ENCODE measurements at places on chromosomes 7 and 10.

GRCh38 chr10:60537697-60538096, 148.0 kb upstream of the ANK3 start:
- DNase-seq = no peak

DNA sequence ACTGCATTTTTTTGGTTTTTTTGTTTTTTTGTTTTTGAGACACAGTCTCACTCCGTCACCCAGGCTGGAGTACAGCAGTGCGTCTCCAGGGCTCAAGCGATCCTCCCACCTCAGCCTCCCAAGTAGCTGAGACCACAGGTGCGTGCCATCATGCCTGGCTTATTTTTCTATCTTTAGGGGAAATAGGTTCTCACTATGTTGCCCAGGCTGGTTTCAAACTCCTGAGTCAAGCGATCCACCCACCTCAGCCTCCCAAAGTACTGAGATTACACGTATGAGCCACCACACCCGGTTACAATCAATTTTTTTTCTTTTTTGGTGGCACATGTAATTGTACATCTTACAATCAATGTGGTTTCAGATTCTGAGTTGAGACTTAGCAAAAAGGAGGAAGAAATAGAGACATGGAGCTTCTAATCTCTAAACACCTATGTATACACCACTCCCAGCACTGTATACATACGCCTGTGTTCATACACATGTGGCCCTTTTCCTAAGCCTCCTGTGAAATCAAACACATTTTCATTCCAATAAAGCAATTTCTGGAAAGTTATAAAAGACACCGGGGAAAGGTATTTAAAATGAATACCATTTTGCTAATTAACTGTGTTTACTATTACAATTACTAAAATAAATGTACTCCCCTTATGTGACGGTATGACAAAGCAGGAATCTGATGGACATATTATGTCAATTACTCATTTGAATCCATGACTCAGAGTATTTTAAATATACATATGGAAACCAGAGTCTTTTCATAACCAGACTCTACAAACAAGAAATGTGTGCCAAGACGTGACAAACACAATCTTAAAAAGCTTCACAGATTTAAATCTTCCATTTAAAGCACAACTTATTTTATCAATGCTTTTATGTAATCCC, 40.9 kb downstream of the SMURF1 start:
- no peak for DNase-seq

GRCh38 chr10:118447478-118448270, 105.5 kb upstream of the FAM204A start:
- no peak for DNase-seq

DNA sequence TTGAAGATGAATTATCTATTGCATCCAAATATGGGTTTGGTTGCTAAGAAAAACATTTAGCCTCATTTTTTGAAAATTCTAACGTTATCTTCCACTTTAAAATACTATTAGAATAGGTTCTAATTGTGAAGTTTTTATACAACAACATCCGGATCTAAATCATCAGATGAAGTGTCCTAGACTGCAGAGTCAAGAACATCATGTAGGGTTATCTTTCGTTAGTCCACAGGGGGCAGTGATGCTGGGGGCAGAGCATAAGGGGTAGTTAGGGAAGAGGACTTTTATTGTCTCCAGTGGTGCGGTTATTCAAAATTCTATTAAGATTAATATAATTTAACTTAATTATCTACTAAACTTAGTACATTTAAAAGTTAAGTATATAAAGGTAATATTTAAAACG, 990.6 kb upstream of the PHF14 start:
- DNase-seq = no peak

- DNase-seq = no peak
Observed at GRCh38 chr7:36390199-36391090, 783 bp downstream of the ANLN start.

- DNase-seq = no peak
Observed at GRCh38 chr10:84567133-84567532, 238.7 kb downstream of the CCSER2 start.

DNA sequence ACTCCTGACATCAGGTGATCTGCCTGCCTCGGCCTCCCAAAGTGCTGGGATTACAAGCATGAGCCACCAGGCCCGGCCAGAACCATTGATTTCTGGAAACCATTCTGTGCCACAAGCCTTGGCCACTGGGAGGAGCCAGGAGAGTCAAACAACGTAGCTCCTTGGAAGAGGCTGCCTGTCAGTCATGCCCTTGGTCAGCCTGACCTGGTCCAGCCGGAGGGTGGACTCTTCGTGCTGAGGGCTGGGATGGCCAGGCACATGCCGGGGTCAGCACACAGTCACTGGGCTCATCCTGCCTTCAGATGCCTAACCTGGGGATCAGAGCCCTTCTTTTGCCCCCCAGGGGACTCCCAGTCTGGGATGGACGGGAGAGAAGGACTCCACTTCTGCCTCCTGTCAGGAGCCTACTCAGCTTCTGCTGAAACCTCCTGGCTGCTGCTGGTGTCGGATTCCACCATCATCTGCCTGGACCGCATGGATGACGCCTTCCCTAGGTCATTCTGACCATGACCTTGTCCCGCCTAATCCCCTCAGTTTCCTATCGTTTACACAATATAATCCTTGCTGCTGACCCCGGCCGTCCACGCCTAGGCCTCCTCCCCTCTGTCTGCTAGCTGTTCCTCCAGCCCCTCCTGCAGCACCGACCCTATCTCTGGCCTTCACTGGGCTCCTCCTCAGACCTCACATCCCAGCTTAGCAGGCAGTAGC, 30.4 kb downstream of the TMEM270 start:
- DNase-seq = no peak

DNA sequence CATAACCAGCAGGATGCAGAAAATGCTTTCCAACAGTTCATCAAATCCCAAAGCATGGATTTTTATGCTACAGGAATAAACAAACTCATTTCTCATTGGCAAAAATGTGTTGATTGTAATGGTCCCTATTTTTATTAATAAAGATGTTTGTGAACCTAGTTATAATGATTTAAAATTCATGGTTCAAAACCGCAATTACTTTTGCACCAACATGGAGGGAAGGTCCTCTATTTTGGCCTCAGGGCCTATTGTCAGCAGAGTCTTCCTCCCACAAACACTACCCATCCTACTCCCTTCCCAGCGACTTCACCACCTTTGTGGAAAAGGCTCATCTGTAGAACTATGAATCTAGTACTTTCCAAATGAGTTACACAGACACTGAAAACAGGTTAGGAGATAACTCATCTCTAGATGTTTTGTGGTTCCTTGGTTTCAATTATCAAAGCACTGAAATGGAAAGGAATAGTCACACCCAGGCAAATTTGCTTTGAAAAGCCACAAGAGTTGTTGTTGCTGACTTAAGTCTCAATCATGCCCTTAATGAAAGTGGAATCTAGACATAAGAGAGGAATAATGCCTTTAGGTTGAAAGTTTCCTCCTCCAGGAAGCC, 59.4 kb upstream of the FRMD4A start:
- no peak for DNase-seq

DNA sequence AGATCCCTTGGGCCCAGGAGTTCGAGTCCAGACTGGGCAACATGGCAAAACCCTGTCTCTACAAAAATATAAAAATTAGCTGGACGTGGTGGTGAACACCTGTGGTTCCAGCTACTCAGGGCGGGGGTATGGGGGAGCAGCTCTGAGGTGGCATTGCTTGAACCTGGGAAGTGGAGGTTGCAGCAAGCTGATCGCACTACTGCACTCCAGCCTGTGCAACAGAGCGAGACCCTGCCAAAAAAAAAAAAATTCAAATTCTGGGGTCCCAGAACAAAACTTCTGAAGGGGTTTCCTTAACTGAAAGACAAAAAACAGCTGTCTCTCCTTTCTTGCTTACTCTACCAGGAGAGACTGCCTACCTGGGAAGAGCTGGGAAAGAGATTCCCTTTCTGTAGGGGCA, 27.0 kb downstream of the DNMBP start:
- no peak for DNase-seq

DNA sequence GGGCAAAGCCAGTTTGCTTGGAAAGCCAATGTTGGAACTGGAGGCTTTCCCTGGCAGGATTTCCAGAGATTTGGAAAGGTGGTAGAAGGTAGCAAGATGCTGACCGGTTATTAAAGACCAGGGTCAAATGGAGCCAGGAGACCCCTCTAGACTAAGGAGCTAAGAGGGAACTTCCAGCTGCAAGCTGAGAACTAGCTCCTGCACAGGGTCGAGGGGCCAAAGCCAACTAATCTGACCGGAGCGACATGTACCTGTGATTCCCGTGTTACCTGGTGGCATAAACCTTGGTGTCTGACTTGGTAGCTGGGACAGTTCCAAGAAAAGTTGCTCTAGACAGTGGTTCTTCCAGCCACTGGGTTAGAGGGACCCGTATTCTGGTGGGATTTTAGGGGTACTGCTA, 41.8 kb downstream of the SPDYE5 start:
- DNase-seq = no peak

All from cortex of kidney (tissue), 1 donor.